RWPE2 (cell line): ENCODE measurements at places on chromosomes 4 and X.

- H3K36me3 ChIP-seq, result no peaks in the 10 kb centered on the region
- no peak for DNase-seq
- H3K4me3 ChIP-seq, result no peak overlapping the region
- no peaks in the 10 kb centered on the region for H3K27me3 ChIP-seq
Observed at GRCh38 chrX:153412746-153413720, 1.8 kb downstream of the ZFP92 start.

DNA sequence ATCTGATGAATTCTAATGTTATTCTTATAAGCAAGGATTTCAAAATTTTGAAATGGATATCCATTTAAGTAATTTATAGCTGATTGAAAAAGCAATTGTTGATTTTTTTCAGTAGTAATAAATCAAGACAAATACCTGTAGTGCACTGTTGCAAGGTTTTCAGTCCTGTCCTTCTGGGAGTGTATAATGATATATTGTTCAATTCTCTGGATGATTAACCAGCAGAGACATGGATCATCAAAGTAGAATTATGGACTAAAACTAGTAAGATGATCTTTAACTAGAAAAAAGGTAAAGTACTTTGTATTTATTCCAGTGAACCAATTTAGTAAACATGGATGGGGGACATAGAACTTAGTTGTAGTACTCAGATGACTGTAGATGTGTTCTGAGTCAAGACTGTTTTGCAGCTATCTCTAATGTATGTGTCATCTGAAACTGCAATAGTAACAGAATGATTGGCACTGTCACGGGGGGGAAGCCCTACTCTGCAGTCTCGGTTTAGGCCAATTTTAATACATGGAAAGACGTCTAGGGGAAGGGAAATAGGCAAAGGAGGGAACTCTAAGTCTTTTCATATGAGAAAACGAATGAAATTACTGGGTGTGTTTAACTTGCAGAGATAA is 121.9 kb downstream of the GLRA3 start:
- H3K4me1 ChIP-seq, result no peaks in the 10 kb centered on the region
- H3K27me3 ChIP-seq, result no peaks in the 10 kb centered on the region
- H3K36me3 ChIP-seq, result no peaks in the 10 kb centered on the region
- H3K4me3 ChIP-seq, result no peak overlapping the region

GRCh38 chr4:110639207-110640090 is 16.6 kb upstream of the PITX2 start:
- peaks cover 100% of the 10 kb centered on the region for H3K27me3 ChIP-seq
- H3K4me3 ChIP-seq, result no peak overlapping the region
- no peak for DNase-seq
- no peaks in the 10 kb centered on the region for H3K36me3 ChIP-seq

DNA sequence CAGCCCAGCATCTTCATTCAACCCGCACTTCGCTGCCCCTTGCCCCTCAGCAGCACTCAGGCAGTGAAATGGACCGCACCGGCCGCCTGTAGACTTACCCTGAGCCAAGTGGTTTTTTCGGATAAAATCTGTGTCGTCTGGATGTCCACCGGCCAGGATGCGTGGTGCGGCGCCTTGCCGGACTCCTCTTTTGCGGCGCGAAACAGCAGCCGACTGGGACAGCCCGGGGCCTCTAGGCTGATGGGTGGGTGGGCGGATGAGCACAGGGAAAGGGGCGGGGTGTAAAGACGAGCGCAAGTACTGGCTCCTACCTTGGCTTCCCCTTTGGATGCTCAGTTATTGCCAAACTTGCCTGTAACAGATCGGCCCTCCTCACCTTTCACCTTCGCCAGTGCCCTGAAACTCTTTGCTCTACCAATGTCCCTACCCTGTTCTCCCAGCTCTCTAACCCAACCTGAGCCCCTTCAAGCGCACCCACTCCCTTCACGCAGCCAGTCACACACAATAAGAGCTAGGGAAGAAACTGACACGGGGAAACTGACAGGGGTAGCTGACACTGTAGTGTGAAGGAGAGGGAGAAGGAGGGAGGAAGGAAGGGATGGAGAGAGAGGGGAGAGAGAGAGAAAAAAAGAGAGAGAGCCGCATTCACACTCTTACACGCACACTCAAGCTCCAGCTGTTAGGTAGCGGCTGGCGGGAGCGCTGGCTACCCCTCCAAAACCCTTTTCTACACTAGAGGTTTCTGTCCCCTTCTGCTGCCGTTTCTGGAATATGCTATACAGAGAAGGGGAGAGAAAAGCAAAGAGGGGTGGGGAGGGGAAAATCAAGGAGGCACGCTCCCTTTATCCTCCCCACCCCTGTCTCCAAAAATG is 559 bp downstream of the TRPC5 start:
- no peaks in the 10 kb centered on the region for H3K4me1 ChIP-seq
- H3K36me3 ChIP-seq, result no peaks in the 10 kb centered on the region
- H3K27me3 ChIP-seq, result no peaks in the 10 kb centered on the region
- no peak overlapping the region for H3K4me3 ChIP-seq
- H3K27ac ChIP-seq, result no peak overlapping the region

- H3K27me3 ChIP-seq, result peaks cover 97% of the 10 kb centered on the region
- no peaks in the 10 kb centered on the region for H3K36me3 ChIP-seq
- no peak for DNase-seq
- no peak overlapping the region for H3K4me3 ChIP-seq
- H3K4me1 ChIP-seq, result peaks cover 4% of the 10 kb centered on the region
Observed at GRCh38 chr4:173530326-173531085, 477 bp upstream of the HAND2 start.

GRCh38 chr4:176575141-176575730 is 217.5 kb downstream of the VEGFC start:
- H3K27ac ChIP-seq, result no peak overlapping the region
- no peaks in the 10 kb centered on the region for H3K27me3 ChIP-seq
- H3K4me3 ChIP-seq, result no peak overlapping the region
- DNase-seq, result no peak
- H3K4me1 ChIP-seq, result no peaks in the 10 kb centered on the region

DNA sequence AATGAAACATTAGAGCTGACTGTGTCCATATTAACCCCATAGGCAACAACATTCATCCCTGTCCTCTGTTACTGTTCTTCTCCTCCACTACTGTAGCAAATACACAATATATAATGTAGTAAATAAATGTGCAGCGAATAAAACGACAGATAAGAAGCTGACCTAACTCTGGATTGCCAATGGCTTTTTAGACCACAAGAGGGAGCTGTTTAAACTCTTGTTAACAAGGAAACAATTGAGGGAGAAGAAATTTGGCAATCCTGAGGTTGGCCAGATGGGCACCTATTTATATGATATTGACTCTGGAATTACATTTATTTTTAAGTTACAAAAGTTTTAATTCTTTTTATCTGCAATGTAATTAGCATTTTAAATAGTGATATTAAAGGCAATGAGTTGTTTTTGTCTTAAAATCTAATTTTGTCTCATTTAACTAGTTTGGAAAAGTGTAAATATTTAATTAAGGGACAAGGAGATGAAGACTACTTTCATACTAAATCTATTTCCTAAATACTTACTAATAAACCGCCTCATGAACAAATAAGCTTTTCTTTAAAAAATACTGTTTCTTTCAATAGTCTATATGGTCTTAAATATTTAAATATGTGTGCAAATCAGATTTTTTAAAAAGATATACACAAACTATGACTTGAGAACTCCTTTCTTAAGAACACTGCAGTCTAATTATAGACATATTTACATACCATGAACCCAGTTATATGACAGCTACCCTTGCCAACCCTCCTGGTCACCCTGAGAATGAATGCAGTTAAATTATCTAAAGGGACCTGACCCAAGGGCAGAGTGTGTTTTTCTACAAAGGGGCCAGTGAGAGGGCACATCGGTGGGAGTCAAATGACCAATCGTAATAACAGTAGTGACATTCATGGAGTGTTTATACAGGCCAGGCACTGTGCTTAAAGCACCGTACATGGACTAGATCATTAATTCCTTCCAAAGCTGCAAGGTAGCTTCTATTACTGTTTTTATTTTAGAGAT is 52.9 kb upstream of the HPF1 start:
- no peaks in the 10 kb centered on the region for H3K4me1 ChIP-seq
- no peak for DNase-seq
- H3K27me3 ChIP-seq, result no peaks in the 10 kb centered on the region
- H3K36me3 ChIP-seq, result no peaks in the 10 kb centered on the region

GRCh38 chr4:185708348-185708747 is 103.6 kb downstream of the SORBS2 start:
- no peaks in the 10 kb centered on the region for H3K36me3 ChIP-seq
- peak overlapping the region; percentile 11 for H3K27ac ChIP-seq
- H3K4me1 ChIP-seq, result peaks cover 33% of the 10 kb centered on the region
- no peak overlapping the region for H3K4me3 ChIP-seq

DNA sequence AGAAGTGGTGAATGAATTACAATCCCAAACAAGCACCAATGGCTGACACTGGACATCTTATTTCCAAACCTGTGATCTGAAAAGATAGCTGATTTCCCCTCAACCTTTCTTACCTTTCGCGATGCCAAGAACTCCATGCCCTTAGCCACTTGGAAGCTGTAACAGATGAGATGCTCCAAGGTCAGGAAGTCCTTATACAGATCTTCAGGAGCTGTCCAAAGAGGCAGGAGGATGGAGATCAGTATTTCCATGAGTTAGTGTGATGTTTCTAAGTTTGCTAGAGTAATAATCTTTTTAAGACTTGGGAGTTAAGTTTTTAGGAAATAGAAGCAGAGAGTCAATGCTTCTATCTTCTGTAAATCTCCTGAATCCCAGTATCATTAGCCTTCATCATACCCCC is 32.9 kb downstream of the KDR start:
- H3K4me1 ChIP-seq, result no peaks in the 10 kb centered on the region
- no peak overlapping the region for H3K4me3 ChIP-seq
- no peak overlapping the region for H3K27ac ChIP-seq
- H3K27me3 ChIP-seq, result no peaks in the 10 kb centered on the region
- no peaks in the 10 kb centered on the region for H3K36me3 ChIP-seq

DNA sequence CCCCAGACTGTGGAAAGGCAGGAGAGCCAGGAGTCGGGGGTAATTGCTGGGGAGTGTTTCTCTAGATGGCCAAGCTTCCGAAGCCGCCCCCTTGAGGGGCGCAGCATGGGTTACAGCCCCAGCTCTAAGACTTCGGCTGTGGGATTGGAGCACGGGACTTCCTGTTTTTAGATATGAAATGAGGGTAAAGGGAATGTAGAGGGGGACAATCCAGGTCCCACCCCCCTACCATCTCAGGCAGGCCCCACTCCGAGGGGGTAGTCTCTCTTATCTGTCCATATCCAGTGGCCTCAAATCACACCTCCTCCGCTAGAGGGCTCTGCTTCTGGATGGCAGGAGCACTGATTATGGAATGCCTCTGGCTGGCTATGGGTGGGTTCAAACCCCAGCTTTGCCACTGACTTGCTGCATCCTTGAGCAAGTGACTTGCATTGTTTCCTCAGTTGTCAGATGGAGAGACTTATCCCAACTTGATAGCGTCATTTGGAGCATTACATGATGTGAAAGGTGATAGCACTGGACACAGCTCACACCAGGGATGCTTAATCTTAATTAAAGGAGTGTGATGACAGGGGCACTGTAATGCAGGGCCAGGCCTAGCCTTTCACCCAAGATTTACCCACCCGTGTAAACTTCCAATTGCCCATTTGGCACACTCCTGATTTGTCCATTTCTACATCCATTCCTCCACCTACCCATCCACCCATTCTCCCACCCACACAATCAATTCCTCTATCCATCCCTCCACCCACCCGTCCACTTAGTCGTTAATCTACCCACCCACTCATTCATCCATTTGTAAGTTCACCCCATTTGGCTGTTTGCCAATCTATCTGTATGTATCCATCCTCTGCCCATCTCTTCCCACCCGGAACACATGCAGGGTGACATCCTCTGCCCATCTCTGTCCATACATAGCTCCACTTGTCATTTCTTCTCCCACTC is 848 bp upstream of the KCND1 start:
- H3K4me1 ChIP-seq, result no peaks in the 10 kb centered on the region
- peak overlapping the region; percentile 8 for H3K4me3 ChIP-seq
- DNase-seq, result no peak
- no peaks in the 10 kb centered on the region for H3K36me3 ChIP-seq
- no peak overlapping the region for H3K27ac ChIP-seq

GRCh38 chr4:46894826-46895225 is 14.2 kb downstream of the COX7B2 start:
- peaks cover 6% of the 10 kb centered on the region for H3K27me3 ChIP-seq
- no peak overlapping the region for H3K4me3 ChIP-seq
- H3K27ac ChIP-seq, result no peak overlapping the region
- H3K4me1 ChIP-seq, result no peaks in the 10 kb centered on the region

- peaks cover 10% of the 10 kb centered on the region for H3K4me1 ChIP-seq
- peak overlapping the region; percentile 6 for H3K27ac ChIP-seq
- no peaks in the 10 kb centered on the region for H3K27me3 ChIP-seq
- H3K36me3 ChIP-seq, result no peaks in the 10 kb centered on the region
- H3K4me3 ChIP-seq, result no peak overlapping the region
Observed at GRCh38 chr4:152719801-152720556, 40.2 kb upstream of the TMEM154 start.

DNA sequence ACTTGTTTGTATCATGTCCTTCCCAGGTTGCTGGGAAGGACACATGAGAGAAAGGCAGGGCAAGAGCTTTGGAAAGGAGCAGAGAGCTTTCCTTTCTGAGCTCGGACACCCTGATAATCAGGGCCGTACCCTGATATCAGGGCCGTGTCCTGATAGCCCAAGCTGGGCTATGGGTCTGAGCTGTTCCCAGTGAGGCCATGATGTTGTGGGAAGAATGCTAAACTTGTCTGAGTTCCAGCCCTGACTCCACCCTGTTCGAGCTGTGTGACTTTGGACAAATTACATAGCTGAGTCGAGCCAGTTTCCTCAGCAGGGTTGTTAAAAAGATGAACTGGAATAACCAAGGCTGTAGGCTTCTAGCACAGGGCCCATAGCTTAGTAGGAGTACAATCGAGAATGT is 3.3 kb upstream of the CXCR3 start:
- no peaks in the 10 kb centered on the region for H3K4me1 ChIP-seq
- no peak for DNase-seq
- H3K27me3 ChIP-seq, result no peaks in the 10 kb centered on the region
- no peaks in the 10 kb centered on the region for H3K36me3 ChIP-seq
- H3K27ac ChIP-seq, result no peak overlapping the region

GRCh38 chr4:83272900-83273299 is 11.7 kb downstream of the COQ2 start:
- H3K36me3 ChIP-seq, result peaks cover 73% of the 10 kb centered on the region
- no peak overlapping the region for H3K27ac ChIP-seq

DNA sequence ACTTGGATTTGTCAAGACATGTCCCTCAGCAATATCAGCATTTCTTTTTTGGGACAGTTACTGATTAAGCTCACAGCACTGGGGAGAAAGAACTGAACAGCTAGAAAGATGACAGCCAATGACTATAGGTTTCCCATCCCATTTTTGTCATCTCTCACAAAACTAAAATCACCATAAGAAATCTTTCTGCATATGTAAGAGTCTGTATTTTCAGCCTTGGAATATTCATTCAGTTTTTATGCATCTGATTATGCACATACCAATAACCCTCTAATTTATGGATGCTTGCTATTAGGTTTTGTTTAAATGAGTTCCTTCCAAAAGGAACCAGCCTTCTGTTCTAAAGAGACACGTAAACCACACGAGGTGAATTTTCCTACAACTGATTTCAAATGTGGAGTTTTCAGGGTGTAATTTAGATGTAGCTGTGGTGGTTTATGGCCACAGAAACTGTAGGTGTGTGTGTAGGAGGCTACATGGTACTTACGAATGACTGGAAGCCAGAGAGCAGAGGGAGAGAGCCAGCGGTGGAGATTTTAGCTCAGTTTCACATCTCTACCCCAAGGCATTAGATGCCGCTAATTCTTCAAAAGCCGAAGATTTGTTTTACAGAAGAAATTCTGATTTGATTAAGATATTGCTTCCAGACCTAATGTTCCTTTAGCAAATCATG is 55.3 kb downstream of the AFF2 start:
- no peak for DNase-seq
- no peak overlapping the region for H3K27ac ChIP-seq
- H3K36me3 ChIP-seq, result no peaks in the 10 kb centered on the region
- no peaks in the 10 kb centered on the region for H3K4me1 ChIP-seq
- H3K4me3 ChIP-seq, result no peak overlapping the region
- no peaks in the 10 kb centered on the region for H3K27me3 ChIP-seq
